Activated CD4-positive, alpha-beta T cell treated with anti-CD3 and anti-CD28 coated beads for 24 hours (primary cell): ENCODE measurements at places on chromosomes 5 and 9.

GRCh38 chr9:90423661-90424193 is 218.9 kb downstream of the DIRAS2 start:
- no peak for DNase-seq

GRCh38 chr5:93583439-93583767 is 381 bp downstream of the NR2F1 start:
- DNase-seq, result no peak

- DNase-seq, result no peak
These were observed 39.4 kb downstream of the LURAP1L start for GRCh38 chr9:12813960-12814876.

- no peak for DNase-seq
These were observed 113.8 kb downstream of the MEF2C start for GRCh38 chr5:88769165-88769564.

DNA sequence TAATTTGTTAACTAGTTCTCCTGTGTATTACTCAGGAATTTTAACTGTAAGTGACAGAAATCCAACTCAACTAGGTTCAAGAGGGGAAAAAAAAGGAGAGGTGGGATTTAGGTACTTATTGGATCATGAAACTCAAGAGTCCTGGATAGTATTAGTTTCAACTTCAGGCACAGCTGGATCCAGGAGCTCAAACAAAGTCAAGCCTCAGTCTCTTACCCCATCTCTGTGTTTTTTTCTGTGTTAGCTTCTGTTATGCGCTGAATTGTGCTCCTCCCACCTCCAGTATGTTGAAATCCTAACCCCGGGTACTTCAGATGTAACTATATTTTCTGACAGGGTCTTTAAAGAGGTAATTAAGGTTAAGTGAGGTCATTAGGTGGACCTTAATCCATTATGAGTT is 53.5 kb downstream of the SMIM23 start:
- no peak for DNase-seq

- DNase-seq, result no peak
These were observed 13.3 kb upstream of the FEM1C start for GRCh38 chr5:115557667-115558387.

- no peak for DNase-seq
These were observed 25.4 kb downstream of the OGN start for GRCh38 chr9:92378865-92379560.
